ENCODE measurements at places on chromosomes 13 and 19. TPM values are rescaled to one million over a fixed set of nuclear protein-coding genes. Genes with fewer than 3 reads are reported as not detected.
A peak's percentile ranks its signal among the peaks of the same experiment; 100 is the strongest.

DNA sequence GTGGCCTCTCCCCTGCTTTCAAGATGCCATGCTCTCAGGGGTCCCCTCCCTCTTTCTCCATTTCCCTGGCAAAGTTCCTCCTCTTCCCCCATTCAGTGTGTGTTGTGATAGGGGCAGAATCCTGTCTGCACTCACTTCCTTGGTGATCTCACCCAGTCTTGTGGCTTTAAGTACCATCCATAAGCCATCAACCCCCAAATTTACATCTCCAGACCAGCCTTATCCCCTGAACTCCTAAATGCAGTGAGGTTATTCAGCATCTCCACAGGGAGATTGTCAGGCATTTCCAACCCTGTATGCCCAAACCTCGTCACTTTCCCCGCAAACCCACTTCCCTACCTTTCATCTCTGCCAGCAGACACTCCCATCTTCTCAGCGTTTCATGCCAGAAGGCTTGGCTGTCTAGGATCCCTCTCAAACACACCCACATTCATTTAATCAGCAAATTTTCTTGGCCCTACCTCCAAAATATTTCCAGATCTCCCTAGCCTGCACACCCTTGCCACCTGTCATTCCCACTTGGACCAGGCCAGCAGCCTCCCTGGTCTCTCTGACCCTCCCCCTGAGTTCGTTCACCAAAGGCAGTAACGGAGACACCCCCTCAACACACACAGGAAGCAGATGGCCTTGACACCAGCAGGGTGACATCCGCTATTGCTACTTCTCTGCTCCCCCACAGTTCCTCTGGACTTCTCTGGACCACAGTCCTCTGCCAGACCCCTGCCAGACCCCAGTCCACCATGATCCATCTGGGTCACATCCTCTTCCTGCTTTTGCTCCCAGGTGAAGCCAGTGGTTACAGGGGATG is at the start of gene HCST:
Gene HCST (plus strand): TSS at position 676 of the 808 bp plus-strand sequence. CDS start 65 bp downstream, at position 741.
- DNase-seq: no peak

DNA sequence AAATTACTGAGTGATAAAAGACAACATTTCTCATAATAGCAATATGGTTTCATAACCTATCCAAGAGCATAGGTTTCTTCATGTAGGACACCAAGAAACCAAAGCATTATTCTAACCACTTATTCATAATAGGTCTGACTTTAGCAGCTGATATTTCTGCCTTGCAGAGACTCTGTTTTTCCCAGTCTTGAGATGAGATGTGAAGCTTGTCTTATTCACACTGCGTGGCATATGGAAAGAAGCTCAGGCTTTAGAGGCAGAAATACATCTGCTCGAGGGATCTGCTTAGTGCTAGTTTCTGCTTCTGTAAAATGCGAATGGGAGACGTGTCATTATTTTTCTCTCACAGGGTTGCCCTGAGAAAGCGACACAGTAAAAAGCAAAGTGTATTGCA is 232.0 kb upstream of the SPRY2 start:
- DNase-seq: no peak

LYPD5 gene
- total RNA-seq: not detected

- no peak for DNase-seq
Measured at GRCh38 chr19:1531587-1531986, 7.7 kb downstream of the PLK5 start.

DNA sequence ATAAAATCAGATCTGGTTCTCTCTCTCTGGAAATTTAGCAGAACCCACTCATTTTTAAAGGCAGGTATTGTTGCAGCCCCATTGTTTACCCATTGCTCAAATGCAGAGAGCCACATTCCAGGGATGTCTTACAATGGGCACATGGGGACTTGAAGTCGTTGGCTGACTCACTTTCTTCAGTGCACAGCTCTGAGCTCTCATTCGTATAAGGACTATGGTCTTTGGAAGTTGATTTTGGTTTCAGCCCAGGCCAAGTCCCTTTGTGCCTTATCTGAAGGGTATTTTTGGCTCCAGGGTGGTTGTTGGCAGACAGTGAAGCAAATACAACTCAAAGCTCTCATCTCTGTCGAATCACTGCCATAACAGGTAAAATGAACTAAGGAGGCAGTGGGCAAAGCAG is 47.3 kb upstream of the CLDN10 start:
- DNase-seq: no peak

SERP2 gene
- 5.1 TPM for total RNA-seq

GRCh38 chr13:85601526-85601925 is 197.7 kb downstream of the SLITRK6 start:
- no peak for DNase-seq

SKA3 gene
- 30.0 TPM for total RNA-seq

DNA sequence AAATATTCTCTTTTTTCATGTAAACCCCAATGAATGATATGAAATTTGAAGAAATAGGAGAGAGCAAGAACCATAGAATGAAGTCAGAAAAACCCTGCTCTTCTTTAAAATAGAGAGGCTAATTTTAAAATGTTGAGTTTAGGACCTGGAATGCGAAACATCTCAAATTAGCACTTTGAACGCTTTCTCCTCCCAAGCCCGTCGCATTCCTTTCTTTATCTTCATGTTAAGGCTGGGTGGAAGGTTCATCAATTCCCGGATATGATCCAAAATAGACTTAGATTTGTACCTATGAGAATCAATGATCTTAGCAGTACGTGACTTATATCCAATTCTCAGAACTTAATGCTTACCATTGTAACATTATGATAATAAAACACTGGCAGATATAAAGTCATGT is 24.1 kb upstream of the LGALS16 start:
- DNase-seq: no peak

CXCL17 gene
- not detected for total RNA-seq

CD79A gene
- 0.64 TPM for total RNA-seq

GRCh38 chr19:38975214-38975860 is at the start of gene FBXO17:
TSS of gene FBXO17 (minus strand) at chr19:38975742. CDS start at chr19:38950319, 25,423 bp downstream.
- peak; percentile 59 for DNase-seq

- no peak for DNase-seq
Measured at GRCh38 chr19:10517760-10518443, 655 bp upstream of the S1PR5 start.

DNA sequence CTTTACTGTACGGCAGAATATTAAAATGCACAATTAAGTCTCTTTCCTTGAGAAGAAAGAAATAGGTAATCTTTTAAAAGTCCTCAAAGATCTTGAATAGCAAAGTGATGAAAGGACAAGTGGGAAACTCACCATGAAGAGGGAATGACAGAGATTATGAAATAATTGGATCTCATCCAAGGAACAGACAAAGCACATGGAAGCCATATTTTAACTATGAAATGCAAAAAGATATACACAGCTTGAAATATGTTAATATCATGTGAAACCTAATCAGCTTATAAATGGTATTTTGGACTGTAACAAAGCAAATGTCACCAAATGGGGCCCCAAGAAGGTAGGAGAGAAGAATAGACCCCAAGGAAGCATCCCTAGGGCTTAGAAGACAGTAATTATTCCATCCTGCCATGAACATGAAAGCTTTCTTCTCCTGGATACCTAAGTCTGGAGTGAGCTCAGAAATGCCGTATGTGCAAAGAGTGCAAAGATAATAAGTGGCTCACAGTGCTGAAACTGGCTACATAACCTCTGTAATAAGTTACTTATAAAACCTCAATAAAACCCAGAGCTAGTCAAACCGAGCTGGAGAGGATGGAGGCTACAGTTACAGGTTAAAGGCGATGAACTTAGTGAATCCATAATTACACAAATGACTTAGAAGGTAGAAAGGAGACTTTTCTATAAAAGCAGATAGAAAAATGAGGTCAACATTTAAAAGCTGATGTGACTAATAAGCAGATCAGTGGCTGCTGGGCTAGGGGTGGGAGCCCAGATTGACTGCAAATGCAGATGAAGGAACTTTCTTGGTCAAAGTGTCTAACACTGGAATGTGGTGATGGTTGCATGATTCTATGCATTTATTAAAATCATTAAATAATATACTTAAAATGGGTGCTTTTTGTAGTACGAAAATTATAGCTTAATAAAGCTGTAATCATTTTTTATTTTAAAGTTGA is 34.4 kb downstream of the DCLK1 start:
- DNase-seq: peak; percentile 25

DNA sequence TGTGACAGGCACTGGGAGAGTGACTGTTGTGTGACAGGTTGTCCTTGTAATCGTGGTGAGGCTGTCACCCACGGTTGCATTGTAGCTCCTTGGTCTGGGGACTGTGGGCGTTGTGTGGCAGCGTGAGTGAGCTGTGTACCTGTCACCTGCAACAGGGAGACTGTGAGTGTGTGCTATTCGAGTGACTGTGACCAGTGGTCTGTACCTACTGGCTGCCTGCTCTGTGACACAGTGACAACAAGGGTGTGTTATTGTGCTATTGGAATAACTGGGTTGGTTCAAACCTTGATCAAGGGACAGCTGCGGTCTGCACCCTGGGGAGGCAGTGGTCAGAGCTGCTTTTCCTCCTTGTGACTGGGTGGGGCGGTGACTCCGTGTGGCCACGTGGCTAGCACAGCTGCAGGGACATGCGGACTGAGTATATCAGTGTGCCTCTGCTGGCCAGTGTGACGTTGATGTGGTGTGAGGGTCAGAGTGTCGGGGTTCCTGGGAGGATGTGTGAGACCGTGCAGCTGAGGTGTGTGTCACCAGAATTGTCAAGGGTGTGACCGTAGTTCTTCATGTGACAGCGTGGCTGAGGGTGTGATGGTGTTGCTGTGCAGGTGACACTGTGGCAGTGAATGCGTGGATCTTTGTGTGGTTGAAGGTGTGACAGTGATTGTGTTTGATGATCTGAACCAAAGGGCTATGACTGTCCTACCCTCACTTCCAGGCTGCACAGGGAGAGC is 10.1 kb upstream of the NFIX start:
- peak; percentile 88 for DNase-seq

DNA sequence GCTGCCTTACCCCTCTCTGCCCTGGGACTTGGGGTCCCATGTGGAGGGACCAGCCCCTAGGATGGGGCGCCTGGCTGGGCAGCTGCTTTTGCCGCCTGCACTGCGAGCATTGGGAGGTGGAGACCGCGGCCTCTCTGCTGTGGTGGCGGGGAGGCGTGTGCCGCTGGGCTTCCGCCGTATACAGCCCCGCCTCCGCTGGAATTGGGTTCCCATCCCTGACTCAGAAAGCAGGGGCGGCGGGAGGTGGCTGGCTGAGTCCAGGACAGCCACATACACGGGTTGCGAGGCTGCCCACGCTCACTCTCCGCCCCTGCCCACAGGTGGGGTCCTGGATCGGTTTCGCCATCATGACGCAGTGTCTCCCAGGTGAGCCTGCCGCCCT is 6.6 kb downstream of the NDUFB7 start:
- DNase-seq: no peak

CEACAM16 gene
- total RNA-seq: not detected

- no peak for DNase-seq
Measured at GRCh38 chr13:48686636-48687210, 33.0 kb downstream of the CYSLTR2 start.

All from LHCN-M2 (cell line).